ENCODE measurements at places on chromosomes 5 and 9.

DNA sequence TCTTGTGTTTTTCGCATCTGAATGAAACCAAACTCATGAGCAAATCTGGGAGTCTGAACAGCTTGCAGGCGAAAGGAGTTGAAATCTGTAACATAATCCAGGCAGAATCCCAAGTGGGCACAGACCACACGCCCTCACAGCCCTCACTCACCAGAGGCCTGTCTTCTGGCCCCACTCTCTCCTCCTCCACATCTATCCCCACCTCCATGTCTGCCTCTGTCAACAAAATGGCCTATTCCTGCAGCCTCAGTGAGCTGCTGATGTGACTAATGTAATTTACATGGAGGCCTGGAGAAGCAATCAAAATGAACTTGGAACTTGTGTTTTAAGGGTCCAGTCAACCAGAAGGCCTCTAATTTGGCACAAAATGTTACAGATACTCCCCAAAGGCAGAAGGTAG, 136.6 kb downstream of the GNA14 start:
- DNase-seq = no peak

DNA sequence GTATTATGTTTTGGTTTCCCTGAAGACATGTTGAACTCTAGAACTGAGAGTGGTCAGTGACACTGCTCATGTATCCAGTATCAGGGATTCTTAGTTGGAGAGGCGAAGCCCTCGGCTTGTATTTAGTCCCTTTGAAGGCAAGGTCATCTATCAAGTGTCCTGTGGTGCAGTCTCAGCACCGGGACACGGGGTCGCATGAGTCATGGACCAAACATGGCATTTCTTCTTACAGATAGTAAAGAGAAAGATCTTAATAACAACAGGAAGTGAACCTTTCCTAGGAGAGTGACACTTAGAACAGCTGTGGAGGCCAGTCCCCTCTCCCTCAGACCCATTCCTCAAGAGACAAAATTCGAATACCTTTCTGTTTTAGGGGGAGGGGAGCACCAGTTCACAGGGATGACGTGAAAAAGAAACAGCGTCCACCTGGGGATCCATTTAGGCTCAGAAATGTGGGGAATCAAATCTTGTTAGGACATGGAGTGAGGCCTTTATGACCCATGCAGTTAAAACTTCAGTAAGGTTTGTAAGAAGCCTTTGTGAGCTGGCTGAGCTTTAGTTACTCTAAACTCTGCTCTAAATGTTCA, 86.5 kb downstream of the ADGRV1 start:
- no peak for DNase-seq

GRCh38 chr9:132505991-132506655, 76.3 kb upstream of the BARHL1 start:
- no peak for DNase-seq

- DNase-seq = no peak
These were observed 13.6 kb upstream of the MTMR12 start for GRCh38 chr5:32326216-32326772.

- no peak for DNase-seq
These were observed 18.2 kb downstream of the C9orf153 start for GRCh38 chr9:86241216-86241615.
